ENCODE measurements at places on chromosomes 1 and 21.

- DNase-seq: no peak
Measured at GRCh38 chr1:31410871-31411270, 2.1 kb upstream of the SERINC2 start.

- no peak for DNase-seq
Measured at GRCh38 chr1:154423304-154423987, 18.3 kb downstream of the IL6R start.

GRCh38 chr1:162412002-162412401 lies at the start of gene SH2D1B:
TSS of gene SH2D1B (minus strand) at chr1:162412136. CDS start at chr1:162412016, 120 bp downstream.
- DNase-seq: no peak

DNA sequence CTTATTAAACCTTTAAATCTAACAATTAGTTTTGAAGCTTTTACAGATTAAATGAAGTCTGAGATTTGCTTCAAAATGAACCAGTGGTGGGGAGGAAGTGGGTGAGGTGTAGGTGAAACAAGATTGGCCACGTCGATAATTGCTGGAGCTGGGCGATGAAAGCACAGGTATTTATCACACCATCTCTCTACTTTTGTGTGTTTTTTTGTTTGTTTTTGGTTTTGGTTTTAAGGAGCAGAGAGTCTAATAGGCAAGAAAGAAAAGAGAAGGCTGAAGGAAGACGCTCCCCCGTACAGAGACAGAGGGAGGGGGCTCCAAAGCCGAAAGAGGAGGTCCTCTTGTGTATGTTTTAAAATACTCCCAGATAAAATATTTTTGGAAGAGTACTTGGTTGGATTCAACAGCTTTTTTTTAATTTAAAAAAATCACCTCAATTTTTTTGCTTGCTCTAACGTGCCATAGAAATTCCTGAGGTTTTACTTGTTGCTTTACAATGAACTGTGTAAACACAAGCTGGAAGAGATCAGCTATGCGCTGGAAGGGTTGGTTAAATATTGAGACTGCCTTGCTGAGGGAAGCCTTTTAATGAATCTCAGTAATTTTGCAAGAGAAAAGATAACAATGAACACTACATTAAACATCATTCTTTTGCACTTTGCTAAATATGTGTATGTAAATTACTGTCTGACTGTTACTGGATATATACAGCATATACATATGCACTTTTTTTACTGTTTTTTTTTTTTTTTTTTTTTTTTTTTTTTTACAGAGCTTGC lies 6.7 kb upstream of the LGALS8 start:
- peak; percentile 50 for DNase-seq

DNA sequence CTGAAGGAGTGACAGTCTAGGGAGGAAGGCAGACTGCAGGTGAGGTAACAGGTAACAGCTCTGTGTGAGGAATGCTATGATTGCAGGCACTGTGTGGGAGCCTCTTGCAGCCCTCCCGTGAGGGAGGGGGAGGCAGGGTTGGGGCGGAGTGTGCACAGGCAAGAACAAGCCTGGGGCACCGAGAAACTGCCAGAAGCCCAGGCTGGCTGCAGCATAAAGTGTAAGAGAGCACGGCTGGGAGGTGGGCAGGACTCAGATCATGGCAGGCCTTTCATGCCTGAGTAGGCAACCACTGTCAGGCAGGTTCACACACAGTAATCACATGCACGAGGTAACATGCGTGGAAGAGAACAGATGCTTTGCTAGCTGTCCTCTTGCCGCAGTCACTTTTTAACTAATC lies 11.3 kb upstream of the RHEX start:
- DNase-seq: peak; percentile 96

DNA sequence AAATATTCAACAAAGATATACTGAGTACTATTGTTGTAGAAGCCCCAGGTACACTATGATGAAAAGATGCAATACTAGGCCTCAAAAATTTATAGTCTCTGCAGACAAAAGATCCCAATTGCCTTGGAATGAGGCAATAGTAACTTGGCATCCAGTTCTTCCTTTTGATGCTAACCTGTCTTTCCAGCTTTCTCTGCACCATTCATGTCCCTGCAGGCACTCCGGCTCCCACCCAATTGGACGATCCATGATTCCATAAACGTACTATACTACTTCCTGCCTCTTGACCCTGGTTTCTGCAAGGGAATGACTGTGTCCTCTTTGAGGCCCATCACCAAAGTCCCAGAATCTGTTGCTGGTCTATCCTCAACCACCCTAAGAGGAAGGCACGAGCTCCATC lies 8.0 kb upstream of the TAGLN2 start:
- no peak for DNase-seq

DNA sequence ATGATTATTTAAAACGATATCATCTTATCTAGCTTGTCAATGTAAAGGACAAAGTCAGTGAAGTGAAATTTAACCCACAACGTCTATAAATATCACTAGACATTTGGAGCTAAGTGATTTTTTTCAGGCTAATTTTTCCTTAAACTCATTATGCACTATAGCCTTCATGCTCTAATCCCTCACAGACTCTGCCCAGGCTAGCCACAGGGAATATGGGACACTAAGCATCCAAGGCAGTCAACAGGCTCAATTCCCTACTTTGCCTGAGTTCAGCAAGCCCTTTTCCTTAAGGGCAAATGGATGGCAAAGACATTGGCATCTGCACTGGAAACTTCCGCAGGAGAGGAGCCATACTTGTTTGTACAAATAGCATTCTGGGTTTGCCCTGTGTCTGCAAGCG lies 577.0 kb downstream of the LMO4 start:
- no peak for DNase-seq

DNA sequence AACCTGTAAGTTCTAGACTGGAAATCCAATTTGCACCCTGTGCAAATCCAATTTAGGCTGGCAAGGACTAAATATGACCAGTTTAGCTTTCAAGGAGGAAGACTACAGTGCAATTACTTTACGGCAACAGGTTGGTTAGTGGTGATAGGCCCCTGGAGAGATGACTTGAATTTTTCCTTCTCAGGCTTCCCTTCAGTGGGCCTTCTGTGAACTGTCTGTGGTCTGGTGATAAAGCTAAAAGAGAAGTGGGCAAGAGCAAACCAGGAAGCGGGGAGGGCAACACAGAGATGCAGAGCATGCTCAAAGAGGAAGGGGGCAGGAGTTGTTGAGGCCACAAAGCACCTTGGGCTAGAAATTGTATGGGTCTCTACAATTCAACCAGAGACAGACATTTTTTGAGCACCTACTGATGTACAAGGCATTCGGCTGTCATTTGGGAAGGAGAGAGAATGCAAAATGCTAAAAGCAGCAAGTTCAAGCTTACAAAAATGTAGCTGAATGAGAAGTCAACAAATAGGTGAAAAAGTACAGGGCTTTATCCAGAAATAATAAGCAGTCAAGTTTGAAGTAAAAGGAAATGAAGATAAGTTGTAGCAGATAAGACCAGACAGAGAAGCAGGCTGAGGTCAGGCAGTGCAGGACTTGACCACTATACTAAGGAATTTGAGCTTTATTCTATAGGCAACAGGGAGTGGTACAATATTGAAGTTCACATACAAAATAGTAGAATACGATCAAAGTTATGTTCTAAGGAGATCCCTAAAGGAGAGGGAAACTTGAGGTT lies 23.9 kb downstream of the INPP5B start:
- DNase-seq: no peak

- no peak for DNase-seq
Measured at GRCh38 chr1:118395430-118395991, 210.5 kb upstream of the SPAG17 start.

DNA sequence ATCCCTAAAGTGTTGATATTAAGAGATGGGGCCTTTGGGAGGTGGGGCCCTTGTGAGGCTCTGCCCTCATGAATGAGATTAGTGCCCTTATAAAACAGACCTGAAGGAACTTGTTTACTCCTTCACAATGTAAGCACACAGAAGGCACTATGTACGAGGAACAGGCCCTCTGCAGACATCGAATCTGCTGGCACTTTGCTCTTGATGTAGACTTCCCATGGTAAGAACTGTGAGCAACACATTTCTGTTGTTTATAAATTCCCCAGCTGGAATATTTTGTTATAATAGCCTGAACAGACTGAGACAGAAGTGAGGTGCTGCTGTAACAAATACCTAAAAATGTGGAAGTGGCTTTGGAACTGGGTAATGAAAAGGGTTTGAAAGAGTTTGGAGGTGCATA lies 193.2 kb downstream of the TGFB2 start:
- no peak for DNase-seq

GRCh38 chr1:2355373-2356261 lies 35.7 kb downstream of the MORN1 start:
- DNase-seq: no peak

- DNase-seq: no peak
Measured at GRCh38 chr21:29678626-29679025, 261.2 kb downstream of the GRIK1 start.

GRCh38 chr21:34536311-34536710 lies 24.3 kb upstream of the KCNE1 start:
- DNase-seq: no peak

- no peak for DNase-seq
Measured at GRCh38 chr1:157626099-157626498, 28.2 kb upstream of the FCRL4 start.

- DNase-seq: no peak
Measured at GRCh38 chr21:42423197-42423675, 19.5 kb downstream of the UBASH3A start.

- no peak for DNase-seq
Measured at GRCh38 chr1:88701275-88701674, 17.2 kb downstream of the PKN2 start.

GRCh38 chr1:245551536-245551935 lies 396.8 kb downstream of the KIF26B start:
- no peak for DNase-seq

GRCh38 chr21:45109831-45110492 lies 35.6 kb downstream of the ADARB1 start:
- no peak for DNase-seq

- peak; percentile 18 for DNase-seq
Measured at GRCh38 chr1:205998457-205999241, 4.5 kb downstream of the RAB7B start.

DNA sequence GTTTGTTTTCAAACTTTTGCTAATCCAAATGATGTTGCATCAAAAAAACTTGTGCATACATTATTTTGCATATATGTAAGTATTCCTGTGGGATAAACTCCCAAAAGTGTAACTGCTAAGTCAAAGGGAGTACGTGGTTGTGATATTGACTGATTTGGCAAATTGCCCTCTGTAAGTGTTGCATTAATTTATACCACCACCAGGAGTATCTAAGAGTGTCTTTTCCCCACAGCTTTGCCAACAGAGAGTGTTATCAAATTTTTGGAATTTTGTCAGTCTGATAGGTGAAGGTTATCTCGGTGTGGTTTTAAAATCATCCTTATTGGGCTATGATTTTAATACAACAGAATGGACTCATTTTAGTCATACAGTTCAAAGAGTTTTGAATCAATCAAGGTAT lies 30.1 kb upstream of the PARP1 start:
- peak; percentile 46 for DNase-seq

DNA sequence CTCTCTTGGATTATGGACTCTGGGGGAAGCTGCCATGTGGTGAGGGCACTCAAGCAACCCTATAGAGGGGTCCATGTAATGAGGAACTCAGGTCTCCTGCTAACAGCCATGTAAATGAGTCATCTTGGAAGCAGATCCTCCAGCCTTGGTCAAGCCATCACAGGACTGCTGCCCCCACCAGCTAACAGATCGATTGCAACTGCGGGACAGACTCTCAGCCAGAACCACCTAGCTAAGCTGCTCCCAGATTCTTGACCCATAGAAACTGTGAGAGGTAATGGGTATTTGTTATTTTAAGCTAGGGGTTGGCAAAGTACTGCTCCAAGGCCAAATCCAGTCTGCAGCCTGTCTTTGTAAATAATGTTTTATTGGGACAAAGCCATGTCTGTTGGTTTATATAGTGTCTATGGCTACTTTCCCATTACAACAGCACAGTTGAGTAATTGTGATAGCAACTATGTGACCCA lies 27.6 kb upstream of the MAP3K7CL start:
- DNase-seq: no peak

- DNase-seq: no peak
Measured at GRCh38 chr1:108851567-108851966, 5.3 kb downstream of the AKNAD1 start.

- no peak for DNase-seq
Measured at GRCh38 chr1:47468709-47469389, 31.0 kb downstream of the FOXD2 start.

DNA sequence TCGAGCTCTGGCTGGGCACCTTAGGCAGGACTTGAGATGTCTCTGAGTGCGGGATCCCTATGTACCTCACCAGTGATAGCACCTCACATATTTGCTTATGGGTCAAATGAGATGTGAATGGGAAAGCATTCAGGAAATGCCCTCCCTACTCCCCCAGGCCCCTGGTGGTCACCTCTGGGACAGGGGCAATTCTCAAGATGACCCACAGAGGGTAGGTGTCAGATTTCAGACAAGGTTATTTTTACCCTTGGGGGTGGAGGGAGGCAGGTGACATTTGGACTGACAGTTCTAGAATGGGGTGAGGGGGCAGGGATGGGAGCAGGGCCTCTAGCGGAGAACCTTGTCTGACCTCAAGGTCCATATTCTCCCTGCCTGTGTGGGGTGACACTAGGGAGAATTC lies 27.1 kb downstream of the ACOT11 start:
- DNase-seq: no peak

GRCh38 chr1:51215169-51215568 lies 20.9 kb upstream of the RNF11 start:
- DNase-seq: no peak

DNA sequence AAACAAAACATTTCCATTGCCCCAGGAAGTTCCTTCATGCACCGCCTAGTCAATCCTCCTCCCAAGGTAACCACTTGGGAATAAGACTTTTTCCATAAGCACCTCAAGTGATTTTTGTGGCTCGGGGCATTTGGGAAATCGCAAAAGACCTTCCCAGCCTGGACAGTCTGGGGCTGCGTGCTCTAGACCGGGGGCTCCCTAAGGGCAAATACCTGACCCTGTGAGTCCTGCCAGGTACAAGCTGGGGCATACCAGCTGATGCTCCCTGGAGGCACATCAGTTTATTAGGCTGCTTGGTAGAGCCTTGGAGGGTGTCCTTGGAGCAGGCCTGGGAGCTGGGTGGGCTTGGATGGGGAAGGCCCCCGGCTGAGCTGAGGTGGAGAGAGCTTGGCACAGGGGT lies 34.4 kb downstream of the ALPL start:
- no peak for DNase-seq

DNA sequence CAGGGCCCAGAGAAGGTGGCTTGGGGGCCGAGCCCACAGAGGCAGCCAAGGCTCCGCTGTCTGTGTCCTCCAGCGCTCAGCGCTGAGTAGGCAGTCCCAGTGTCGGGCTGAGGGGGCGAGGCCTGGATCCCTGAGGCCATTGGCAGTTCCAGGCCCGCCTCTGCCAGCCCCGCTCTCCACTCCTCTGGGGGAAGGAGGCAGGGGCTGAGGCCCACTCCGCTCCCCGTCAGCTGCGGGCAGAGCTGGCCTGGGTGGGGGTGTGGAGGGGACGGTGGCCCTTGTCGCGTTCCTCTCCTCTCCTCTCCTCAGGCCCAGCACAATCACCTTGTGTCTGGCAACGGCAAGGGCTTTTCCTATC lies 132.8 kb downstream of the CASZ1 start:
- no peak for DNase-seq

- DNase-seq: no peak
Measured at GRCh38 chr1:43235040-43235439, 34.7 kb upstream of the TMEM125 start.

Measured in NCI-H2171 treated with DMSO at 0.1 percent for 48 hours (cell line).